ENCODE measurements at places on chromosomes 1 and 21.

- no peak for DNase-seq
Measured at GRCh38 chr1:172397221-172397620, 23.3 kb upstream of the C1orf105 start.

- DNase-seq, result no peak
Measured at GRCh38 chr21:38913120-38913892, 107.6 kb downstream of the ETS2 start.

GRCh38 chr21:19031953-19032352, 628.4 kb upstream of the TMPRSS15 start:
- no peak for DNase-seq

DNA sequence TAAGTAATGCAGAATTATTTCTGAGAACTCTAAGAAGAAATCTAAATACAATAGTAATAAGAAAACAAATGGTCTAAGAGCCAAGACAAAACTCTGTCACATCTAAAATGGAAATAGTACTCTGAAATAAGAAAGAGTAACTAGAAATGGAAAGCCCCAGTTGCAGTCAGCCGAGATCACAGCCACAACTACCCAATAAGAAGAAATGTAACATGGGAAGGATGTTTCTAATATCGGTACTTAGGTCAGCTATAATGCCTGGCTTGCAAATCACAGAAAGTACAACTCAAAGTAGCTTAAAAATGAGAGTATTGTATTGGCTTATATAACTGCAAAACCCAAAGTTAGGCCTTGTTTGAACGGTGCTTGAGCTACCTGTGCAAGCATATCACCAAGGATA, 58.6 kb upstream of the USP25 start:
- no peak for DNase-seq

GRCh38 chr1:91564888-91565701, 64.4 kb downstream of the CDC7 start:
- DNase-seq, result no peak

- DNase-seq, result no peak
Measured at GRCh38 chr1:51329443-51330325, 678 bp downstream of the TTC39A start.

Data from stimulated activated CD4-positive, alpha-beta T cell treated with anti-CD3 and anti-CD28 coated beads, TNF-alpha, amount 100 ng/mL, for 1 hour (primary cell).